ENCODE measurements at places on chromosomes 11 and 22. TPM values are rescaled to one million over a fixed set of nuclear protein-coding genes. Genes with fewer than 3 reads are reported as not detected.

Gene CWF19L2
- 14.6 TPM for total RNA-seq

Gene SORL1
- 0.78 TPM for total RNA-seq

Gene OR8A1
- total RNA-seq: not detected

Gene MRPL48
- total RNA-seq: 22.1 TPM

Gene GLB1L2
- 0.91 TPM for total RNA-seq

Gene PKDREJ
- 0.11 TPM for total RNA-seq

Gene DEFB131B
- total RNA-seq: not detected

Gene GAB4
- total RNA-seq: not detected

Gene MRE11
- total RNA-seq: 14.6 TPM

Gene MRGPRX3
- total RNA-seq: not detected

Gene PDGFB
- 0.32 TPM for total RNA-seq

Gene YAP1
- 171 TPM for total RNA-seq

Gene IFT27
- 16.5 TPM for total RNA-seq

Gene KLHDC7B
- 0.13 TPM for total RNA-seq

Gene OR52A1
- total RNA-seq: not detected

Gene OR5I1
- not detected for total RNA-seq

Gene SERPING1
- 19.6 TPM for total RNA-seq

Gene KDM4E
- not detected for total RNA-seq

Gene CNGA4
- not detected for total RNA-seq

Gene MUC6
- total RNA-seq: not detected

Gene CASP12
- 0.22 TPM for total RNA-seq

Gene TMPRSS13
- not detected for total RNA-seq

Gene C11orf91
- total RNA-seq: not detected

Gene RIN1
- total RNA-seq: 22.7 TPM

Gene CARNS1
- 0.97 TPM for total RNA-seq

Gene APOL1
- total RNA-seq: 29.0 TPM

Gene TIMP3
- 91.9 TPM for total RNA-seq

Gene P2RY2
- 2.5 TPM for total RNA-seq

Gene AIFM3
- total RNA-seq: 0.52 TPM

Gene HORMAD2
- not detected for total RNA-seq

Gene SUSD2
- total RNA-seq: 18.2 TPM

Gene DMC1
- total RNA-seq: 10.3 TPM

Gene SLC17A6
- not detected for total RNA-seq

Gene HTR3A
- total RNA-seq: not detected

Gene FIBIN
- 6.0 TPM for total RNA-seq

Gene PPP2R1B
- 40.2 TPM for total RNA-seq

Gene CYP2R1
- 10.1 TPM for total RNA-seq

Gene NRGN
- total RNA-seq: 0.65 TPM

Gene DAGLA
- 2.4 TPM for total RNA-seq

Gene OR52N4
- total RNA-seq: not detected
